ENCODE measurements at places on chromosomes 3 and 15.

GRCh38 chr3:85525264-85525663, 566.5 kb downstream of the CADM2 start:
- no peak for DNase-seq

GRCh38 chr15:84572231-84572630, 28.6 kb upstream of the ZSCAN2 start:
- DNase-seq = no peak

DNA sequence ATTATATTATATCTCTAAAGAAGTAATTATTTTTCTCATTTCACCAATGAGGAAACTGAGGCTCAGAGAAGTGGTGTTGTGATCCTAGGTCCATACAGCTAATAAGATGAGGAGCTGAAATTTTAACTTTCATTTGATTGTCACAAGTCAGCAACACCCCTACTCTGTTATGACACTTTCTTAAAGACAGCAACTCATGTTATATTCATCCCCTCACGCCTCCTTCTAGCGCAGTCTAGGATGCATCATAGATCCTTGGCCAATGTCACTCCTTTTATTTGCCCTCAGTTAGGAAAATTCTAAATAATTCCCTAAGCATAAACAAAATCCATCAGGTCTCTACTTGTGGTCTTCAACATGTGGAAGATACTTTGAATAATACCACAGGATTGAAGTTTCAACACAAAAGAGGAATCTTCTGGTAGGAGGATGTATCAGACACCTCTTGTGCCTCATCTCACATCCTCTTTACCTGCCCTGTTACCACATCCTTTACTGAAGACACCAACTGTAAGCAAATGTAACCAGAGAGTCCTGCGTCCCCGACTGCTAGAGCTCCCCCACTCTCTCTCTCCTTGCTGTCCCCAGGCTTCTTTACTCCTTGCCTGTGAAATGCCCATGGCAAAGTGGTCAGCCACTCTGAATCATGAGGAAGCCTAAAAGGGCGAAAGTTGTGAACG, 53.7 kb downstream of the TRIM42 start:
- no peak for DNase-seq

- DNase-seq = no peak
Observed at GRCh38 chr3:157469561-157470294, 33.1 kb downstream of the PTX3 start.

- no peak for DNase-seq
Observed at GRCh38 chr3:87084868-87085267, 93.9 kb upstream of the VGLL3 start.

- no peak for DNase-seq
Observed at GRCh38 chr15:68434021-68434420, 2.1 kb upstream of the ITGA11 start.

- DNase-seq = no peak
Observed at GRCh38 chr3:84789961-84790360, 168.8 kb upstream of the CADM2 start.

GRCh38 chr3:83807511-83807910, 1151.3 kb upstream of the CADM2 start:
- no peak for DNase-seq

GRCh38 chr3:158810823-158811724, 9.2 kb downstream of the MFSD1 start:
- no peak for DNase-seq

GRCh38 chr3:180290300-180290699, 253.6 kb upstream of the PEX5L start:
- DNase-seq = no peak

DNA sequence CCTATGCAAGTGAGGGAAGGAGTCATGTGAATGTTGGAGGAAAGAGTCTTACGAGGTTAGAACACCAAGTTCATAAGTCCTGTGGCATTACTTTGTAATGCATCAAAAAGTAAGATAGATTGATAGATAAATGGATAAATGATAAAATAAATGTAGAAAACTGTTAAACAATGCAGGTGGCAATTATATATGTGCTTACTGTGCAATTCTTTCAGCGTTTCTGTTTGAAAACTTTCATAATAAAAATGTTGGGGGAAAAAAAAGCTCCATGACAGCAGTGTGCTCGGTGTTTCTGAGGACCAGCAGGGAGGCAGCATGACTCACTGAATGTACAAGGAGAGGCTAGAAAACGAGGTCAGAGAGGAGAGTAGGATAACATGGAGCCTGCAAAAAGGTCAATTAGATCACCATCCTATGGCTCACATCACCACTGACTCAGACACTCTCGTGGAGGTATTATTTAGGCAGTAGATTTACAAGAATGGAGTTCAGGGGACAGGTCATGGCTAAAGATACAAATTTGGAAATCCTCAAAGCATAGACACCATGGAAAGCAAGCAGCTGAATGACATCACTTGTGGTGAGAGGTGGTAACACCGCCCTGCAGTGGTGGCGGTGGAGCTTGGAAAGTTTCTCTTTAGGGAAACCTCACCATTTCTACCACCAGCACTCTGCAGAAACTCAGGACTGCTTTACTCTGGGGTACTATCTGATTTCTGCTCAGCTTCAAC, 219.8 kb downstream of the CTNNB1 start:
- peak; percentile 89 for DNase-seq

GRCh38 chr3:166029507-166029906, 192.3 kb upstream of the BCHE start:
- DNase-seq = no peak

- DNase-seq = no peak
Observed at GRCh38 chr3:150238995-150239619, 169.0 kb upstream of the TSC22D2 start.

DNA sequence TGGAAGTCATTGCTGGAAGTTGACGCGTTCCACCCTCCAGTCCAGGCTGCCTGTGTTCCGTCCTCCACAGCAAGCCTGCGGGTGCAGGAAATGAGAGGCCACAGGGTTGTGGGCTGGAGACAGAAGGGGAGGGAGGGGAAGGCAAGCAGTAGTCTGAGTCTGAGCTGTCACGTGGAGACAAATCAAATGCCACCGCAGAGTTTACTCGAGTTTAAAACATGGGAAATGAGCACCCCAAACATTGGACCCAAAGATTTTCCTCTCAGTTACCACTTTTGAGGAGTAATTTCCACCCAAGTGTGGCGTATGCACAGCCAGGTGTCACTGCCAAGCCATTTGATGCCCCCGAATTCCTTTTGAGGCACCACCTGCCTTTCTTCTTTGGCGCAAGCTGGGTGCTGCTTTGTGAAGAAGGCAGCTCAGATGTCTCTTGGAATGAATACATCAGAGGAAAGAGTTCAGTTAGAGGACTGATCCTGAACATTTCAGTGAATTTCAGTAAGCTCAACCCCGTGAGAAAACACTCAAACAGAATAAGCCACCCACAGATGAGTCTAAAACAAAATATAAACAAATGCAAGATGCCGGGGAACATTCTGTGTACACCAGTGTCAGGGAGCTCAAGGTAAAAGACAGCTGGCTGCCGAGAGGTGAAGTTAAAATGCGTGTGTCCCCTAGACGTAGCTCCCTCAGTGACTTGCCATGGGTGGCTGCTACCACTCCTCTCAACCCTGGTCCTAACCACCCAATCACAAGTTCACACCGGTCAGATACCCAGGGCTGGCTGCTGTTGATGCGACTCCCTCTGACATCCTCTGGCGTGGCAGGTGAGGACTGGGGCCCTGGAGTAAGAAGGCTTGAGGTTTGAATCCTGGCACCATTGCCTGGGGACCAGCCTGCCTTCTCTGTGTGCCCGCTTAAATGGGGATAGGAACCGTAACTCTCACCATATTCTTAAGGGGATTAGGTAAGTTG, 203.8 kb downstream of the UACA start:
- DNase-seq = no peak

- DNase-seq = no peak
Observed at GRCh38 chr15:28273873-28274610, 47.9 kb downstream of the HERC2 start.

DNA sequence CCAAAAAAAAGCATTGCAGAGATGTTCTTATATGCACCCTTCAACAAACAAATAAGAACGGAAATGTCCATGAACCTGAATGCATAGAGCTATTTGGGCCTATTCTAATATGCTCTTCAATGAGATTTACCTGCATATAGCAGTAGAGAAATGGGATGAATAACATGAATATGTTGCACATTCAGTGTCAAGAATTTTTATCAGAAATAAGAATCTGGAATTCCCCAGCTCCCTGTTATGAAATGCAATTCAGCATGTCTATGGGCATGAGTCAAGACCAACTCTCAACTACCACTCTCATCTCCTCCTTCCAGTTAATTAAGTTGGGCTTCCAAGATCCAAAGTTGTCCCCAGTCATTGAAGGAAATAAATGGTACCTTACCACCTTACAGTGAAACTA, 133.7 kb upstream of the ALCAM start:
- no peak for DNase-seq

- peak; percentile 61 for DNase-seq
Observed at GRCh38 chr3:182969277-182969676, 11.1 kb downstream of the DCUN1D1 start.

DNA sequence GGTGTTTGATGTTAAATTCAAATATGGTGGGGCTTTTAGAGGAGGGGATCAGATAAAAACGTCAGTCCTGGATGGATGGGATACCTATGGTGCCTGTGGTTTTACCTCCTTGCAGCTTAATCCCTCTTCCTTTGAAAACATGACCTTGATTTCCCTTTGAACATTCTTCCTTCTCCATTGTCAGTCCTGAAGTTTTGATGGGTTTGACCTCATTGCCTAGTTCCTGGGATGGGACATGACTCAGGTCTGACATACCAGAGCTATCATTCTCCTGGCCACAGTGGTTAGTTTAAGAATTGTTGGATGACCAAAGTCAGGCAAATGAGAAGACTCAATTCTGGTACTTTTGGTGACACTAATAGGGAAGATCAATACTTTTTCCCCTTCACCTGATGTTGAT, 87.2 kb downstream of the PRICKLE2 start:
- DNase-seq = peak; percentile 40

DNA sequence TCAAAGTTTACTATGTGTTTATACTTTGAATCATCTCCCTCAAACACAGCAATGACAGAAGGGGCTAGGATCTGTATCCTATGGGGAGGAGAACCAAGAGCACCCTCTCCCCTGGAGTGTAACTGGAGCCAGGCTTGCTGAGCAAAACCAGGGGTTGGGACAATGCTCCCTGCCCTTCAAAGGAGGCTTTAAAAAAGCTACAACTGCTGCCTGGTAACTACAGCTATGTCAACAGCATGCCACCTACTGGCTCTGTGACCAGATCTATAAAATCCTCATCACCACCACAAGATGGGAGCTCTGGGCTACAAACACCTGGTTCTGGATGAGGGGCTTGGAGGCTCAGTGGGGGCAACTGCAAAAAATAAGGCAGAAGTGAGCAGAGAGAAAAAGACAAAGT, 61.9 kb downstream of the ANO10 start:
- no peak for DNase-seq

GRCh38 chr15:67641453-67641852, 99.0 kb downstream of the MAP2K5 start:
- DNase-seq = no peak

- no peak for DNase-seq
Observed at GRCh38 chr3:128498127-128498626, 5.2 kb upstream of the GATA2 start.

DNA sequence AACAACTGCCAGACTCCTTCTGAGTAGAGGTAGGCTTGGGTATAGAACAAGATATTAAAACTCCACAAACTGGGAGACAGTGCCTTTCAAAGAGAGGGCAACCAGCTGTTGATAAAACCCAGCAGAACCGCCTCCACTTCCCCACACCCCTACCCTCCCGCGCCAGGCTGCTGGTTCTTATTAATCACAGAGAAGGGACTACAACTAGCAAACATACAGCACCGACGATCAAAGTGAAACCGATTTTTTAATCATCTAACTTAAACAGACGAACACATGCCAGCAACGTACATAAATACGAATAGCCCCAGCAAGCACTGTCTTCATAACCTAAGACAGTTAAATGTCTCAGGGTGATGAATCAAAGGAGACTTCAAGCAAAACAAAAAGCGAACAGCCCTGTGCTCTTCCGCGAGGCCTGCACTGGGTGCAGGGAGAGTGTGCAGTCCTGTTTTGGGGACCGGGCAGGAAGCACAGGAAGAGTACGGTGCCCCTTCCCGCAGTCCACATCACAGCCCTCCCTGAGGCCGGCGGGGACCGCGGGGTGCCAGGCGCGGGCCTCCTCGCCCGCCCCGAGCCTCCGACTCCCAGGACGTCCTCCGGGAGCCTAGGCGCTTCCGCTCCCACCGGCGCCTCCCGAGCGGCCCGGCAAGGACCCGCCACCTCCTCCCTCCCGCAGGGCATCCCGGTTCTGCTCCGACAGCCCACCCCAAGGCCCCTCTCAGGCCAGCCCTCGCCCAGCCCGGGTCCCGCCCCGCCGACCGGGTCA, 75.1 kb upstream of the VGLL4 start:
- DNase-seq = peak; percentile 58

GRCh38 chr15:79007066-79007465, 62.2 kb upstream of the CTSH start:
- peak; percentile 41 for DNase-seq

DNA sequence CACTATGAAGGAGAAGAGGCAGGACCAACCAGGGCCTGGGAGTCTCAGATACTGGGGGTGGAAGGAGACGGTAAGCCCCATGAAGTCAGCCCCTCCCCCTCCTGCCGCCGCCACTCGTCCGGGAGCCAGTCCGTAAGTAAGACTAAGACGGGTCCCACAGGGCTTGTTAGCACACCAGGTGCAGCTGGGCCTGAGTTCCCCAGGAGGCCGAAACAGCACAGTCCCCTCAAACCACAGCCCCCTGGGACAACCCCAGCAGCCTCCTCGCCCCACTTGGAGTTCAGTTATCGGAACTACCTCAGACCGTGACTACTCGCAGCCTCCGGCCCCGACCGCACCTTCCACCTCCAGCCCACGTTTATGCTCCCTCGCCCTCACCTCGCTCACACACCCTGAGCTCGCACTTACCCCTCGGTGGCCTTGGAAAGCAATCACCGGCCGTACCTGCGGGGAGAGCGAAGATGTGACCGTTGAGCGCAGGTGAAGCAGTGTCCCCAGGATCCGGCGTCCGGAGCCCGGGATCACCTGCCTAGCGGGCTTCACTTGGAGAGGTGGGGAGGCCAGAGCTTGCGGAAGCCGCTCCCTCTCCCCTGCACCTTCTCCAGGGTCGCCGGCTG, 557 bp downstream of the ELL3 start:
- DNase-seq = no peak

- no peak for DNase-seq
Observed at GRCh38 chr3:152922554-152922953, 87.6 kb downstream of the P2RY1 start.

- DNase-seq = peak; percentile 87
Observed at GRCh38 chr15:51982013-51982769, 10.6 kb upstream of the LEO1 start.

GRCh38 chr3:62184559-62184958, 188.8 kb downstream of the FEZF2 start:
- DNase-seq = peak; percentile 34

DNA sequence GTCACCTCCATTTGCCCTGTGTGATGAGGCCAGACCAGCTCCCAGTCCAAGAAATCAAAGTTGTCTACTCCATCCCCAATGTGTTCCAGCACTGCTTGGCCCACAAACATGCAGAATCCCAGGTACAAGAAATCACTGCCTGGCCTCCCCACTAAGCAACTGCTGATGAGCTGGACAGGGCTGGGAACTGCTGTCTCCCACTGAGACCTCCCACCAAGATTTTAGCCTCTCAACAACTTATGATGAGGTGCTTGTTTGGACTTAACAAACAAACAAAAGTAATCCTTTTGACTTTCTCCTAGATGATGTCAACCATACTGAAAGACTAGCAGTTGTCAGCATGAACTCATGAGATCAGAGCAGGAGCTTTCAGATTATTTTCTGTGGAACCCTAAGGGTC, 260.1 kb upstream of the UBE2E2 start:
- no peak for DNase-seq

Data from fibroblast of mammary gland (primary cell).